ENCODE measurements at places on chromosomes 2 and 18.

DNA sequence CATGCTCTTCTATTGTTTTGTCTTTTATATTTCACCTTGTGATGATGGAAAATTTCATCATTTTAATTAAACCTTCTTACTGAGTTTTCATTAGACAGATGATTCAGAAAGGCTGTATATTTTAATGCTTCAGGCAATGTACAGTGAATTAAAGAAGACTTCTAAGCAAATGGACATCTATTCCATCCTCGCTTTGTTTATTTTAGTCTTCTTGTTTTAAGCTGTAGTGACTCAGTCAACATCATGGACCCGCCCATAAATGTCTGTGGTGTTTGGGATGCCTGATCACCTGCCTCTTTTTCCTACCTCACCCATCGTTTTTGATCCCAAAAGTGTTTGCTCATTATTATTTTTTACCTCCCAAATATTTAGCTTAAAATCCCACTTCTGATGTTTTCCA, 43.1 kb downstream of the KYNU start:
- no peak for DNase-seq

DNA sequence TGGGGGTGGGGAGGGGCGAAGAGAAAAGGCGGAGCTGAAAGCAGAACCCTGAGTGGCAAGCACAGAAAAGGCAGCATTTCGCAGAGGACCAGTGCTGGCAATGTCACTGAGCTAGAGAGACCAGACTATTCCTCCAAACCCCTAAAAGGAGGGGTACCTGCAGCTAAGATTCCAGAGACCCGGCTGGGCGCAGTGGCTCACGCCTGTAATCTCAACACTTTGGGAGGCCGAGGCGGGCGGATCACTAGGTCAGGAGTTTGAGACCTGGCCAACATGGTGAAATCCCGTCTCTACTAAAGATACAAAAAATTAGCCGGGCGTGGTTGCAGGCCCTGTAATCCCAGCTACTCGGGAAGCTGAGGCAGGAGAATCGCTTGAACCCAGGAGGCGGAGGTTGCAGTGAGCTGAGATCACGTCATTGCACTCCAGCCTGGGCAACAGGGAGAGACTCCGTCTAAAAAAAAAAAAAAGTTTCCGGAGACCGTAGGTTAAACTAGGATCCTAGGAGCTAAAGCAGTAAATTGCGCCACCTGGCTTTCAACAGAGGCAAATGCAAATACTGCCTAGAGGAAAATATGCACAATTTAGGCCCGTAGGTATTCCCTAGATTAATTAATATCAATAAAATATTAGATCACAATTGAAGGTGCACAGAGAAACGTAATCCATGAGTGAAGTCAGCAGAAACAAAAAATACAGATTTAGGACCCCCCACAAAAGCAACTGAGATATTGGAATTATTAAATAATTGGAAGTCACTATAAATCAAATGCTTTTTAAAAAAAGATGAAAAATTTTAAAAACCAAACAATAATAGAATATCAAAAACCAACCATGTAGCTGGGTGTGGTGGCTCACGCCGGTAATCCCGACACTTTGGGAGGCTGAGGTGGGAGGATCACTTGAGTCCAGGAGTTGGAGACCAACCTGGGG, 4.9 kb downstream of the UCN start:
- DNase-seq = no peak

GRCh38 chr2:212777020-212777491, 238.5 kb upstream of the ERBB4 start:
- DNase-seq = no peak

DNA sequence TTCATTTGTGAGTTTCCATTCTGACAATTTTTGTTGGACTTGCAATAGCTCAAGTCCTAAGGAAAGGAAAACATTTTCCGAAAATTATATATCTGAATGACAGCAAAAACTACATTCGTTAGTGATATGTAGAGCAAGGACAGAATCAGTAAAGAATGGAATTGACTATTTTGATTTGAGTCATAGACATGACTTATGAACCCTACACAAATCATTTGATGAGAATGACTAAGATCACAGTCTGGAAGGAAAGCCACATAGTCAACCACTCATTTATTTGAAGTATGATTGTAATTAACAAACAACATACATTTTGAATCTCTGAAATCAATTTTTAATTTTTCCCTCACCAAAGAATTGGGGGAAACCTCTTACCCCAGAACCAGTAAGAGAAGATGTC, 231.6 kb upstream of the CRIM1 start:
- no peak for DNase-seq

Measured in omental fat pad (tissue), 4 donors.